ENCODE measurements at places on chromosomes 5 and 9.

- peak; percentile 50 for DNase-seq
These were observed 929 bp downstream of the SH3PXD2B start for GRCh38 chr5:172453206-172453985.

DNA sequence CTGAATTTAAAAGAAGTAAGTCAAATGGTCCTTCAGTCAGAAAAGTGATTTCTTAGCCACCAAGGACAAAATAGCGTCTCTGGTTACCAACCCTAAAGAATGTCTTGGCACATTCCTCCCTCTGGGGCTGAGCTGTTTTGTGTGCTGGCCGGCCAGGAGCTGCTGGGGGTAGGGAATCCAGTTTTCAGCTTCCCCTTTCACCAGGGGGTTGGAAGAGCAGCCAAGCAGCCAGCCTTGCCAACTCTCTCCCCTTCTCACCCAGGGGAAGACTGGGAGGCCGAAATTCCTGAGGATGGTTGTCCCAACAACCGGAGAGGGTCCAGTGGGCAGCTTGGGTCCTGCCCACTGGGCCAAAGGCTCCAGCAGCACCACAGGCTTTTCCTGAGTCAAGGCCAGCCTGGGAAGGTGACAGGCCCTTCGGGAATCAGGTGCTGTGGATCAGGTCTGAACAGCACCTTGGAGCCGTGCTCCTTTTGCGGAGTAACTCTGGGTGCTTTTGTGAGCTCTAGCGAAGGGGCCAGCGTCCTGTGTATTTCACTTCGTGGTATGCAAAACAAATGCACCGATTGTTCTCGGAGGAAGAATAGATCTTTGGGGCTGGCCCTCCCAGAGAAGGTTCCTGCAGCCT lies 4.2 kb downstream of the WWC1 start:
- DNase-seq, result no peak

DNA sequence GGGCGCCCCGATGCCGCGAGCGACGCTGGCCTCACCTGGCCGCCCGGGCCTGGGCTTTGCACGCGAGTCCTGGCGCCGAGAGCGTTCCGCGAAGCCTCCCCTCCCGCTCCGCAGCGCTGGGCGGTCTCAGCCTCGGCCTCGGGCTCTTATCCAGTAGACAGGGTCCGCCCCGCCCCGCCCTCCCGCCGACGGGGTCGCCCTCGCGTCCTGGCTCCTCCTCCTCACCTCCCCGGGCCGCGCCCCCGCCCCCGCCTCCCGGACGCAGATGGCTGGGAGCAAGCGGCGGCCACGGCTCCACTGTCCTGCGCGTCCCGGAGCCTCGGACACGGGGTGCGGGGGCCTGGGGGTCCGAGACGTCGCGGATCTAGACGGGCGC lies at the start of gene SLC6A3:
Gene SLC6A3, minus strand, starts transcription at position 128 of the 376 bp plus-strand sequence. CDS start 2,243 bp downstream, outside the sequence.
- DNase-seq, result no peak

- DNase-seq, result peak; percentile 78
These were observed 22.1 kb upstream of the MATR3 start for GRCh38 chr5:139271201-139272027.

Measured in common myeloid progenitor, CD34-positive (primary cell).